ENCODE measurements at places on chromosomes 7 and 10. TPM values are rescaled to one million over a fixed set of nuclear protein-coding genes. Genes with fewer than 3 reads are reported as not detected.

Gene CTAGE8
- 1.6 TPM for total RNA-seq

Gene SPDYE9
- not detected for total RNA-seq

Gene NAT16
- total RNA-seq, result not detected

Gene RBP3
- not detected for total RNA-seq

Gene AOAH
- total RNA-seq, result not detected

Data from hair follicle dermal papilla cell (primary cell).